ENCODE measurements at places on chromosomes 12 and 14.
A peak's percentile ranks its signal among the peaks of the same experiment; 100 is the strongest.

GRCh38 chr14:75440733-75441477 lies 13.1 kb downstream of the JDP2 start:
- no peak for DNase-seq

DNA sequence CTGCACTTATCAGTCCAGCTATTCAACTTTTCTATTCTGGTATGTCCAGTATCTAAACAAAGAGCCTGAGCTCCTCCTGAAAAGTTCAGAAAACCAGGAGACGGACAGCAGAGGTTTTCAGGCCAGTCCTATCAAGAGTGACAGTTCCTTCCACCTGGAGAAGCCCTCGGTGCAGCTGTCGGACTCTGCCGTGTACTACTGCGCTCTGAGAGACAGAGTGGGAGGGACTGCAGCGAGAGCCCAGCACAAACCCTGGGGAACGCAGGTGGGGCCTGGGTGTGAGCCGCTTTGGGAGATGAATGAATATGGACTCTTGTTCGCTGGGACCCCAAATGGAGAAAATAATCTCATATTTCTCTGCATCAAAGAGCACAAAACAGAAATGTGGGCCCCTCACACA lies 329.8 kb upstream of the OR4E1 start:
- DNase-seq = no peak

DNA sequence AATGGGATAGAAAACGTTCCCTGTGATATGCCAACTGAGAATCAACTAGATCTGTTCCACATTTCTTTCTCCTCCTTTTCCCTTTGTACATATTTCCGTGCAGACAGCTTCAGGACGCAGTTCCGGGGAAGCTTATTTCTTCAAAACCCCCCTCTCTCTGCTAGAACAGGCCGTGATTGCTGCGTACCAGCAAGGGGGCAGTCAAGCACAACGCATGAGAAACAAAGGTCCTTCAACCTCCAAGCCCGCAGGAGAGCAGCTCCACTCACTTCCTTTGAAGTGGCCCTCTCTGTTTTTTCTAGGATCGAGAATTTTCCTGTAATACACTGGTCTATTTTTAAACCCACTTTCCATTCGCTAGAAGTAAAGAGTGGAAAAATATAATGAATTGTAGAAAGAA lies 80.8 kb downstream of the ZNF664 start:
- DNase-seq = no peak

- DNase-seq = peak; percentile 17
These were observed 79.1 kb upstream of the PTGDR start for GRCh38 chr14:52188381-52188780.

GRCh38 chr14:104702106-104702505 lies 12.7 kb downstream of the INF2 start:
- DNase-seq = no peak

GRCh38 chr14:76784881-76785280 lies 23.6 kb downstream of the VASH1 start:
- peak; percentile 52 for DNase-seq

Measured in activated CD4-positive, alpha-beta T cell treated with anti-CD3 and anti-CD28 coated beads, Interleukin-2, amount 50 U/mL, for 16 hours (primary cell).